ENCODE measurements at places on chromosomes 7 and 10.

DNA sequence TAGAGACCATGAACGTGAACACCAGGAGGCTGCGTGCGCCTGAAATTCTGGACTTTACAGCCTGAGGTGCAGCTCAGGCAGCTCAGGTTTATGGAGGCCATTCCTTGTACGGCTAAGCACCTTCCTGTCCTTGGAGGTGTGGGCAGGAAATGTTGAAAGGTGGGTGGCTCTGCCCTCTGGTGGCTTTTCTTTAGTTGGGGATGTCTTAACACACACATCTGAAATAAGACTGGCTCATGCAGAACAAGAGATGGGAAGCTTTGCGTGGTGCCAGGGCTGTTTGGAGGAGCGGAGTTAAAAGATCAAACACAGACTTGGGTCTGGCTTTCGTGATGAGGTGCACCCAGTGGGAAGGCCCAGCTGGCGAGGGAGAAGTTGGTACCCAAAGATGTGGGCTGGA lies 64.1 kb downstream of the DOCK1 start:
- no peak for DNase-seq

GRCh38 chr10:25701652-25702051 lies 232.4 kb upstream of the MYO3A start:
- no peak for DNase-seq

GRCh38 chr7:83347945-83348444 lies 185.3 kb upstream of the PCLO start:
- DNase-seq, result no peak

DNA sequence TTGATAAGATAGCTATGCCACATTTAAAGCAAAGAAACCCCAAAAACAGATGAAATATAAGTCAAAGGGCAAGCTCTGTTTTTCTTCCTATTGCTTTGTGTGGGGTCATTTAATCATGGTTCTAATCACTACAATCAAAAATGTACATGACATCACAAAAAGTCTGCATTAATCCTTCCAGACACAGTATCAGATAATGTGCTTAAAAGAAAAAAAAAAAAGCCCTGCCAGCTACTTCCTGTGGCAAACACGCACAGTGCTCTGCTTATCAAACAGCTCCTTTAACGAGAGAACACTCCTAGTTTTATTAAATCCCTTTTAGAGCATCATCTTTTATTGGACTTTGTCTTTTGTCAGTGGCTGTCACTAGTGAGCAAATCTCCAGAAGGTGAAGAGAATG lies 1005.8 kb downstream of the GATA3 start:
- DNase-seq, result no peak

DNA sequence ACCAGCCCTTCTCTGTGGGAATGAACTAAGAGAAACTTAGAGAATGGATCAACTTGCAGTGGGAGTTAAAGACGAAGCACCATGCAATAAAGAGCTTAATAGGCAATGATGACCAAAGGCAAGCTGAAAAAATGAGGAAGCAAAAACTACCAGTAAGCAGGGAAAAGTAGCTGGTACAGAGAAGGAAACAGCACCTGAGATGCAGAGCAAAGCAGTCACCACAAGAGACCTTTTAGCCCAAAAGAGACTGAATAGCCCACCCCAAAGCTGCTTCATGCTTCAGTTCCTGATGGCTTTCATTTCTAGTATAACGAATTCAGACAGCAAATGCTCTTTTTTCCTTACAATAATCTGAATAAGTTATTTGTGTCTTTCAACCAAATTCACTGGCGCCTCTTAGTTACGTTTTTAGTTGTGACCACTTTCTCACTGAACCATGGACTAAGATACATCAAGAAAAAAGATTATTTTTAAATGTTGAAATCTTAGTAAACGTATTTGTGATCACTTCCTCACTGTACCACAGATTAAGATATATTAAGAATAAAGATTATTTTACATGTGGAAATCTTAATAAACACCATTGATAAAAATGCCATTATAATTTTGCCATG lies 76.0 kb downstream of the USP6NL start:
- DNase-seq, result no peak

- no peak for DNase-seq
Measured at GRCh38 chr7:50416527-50417182, 33.5 kb downstream of the FIGNL1 start.

- DNase-seq, result no peak
Measured at GRCh38 chr7:70925411-70926115, 206.4 kb upstream of the GALNT17 start.

- no peak for DNase-seq
Measured at GRCh38 chr10:82462910-82463551, 588.0 kb downstream of the NRG3 start.

DNA sequence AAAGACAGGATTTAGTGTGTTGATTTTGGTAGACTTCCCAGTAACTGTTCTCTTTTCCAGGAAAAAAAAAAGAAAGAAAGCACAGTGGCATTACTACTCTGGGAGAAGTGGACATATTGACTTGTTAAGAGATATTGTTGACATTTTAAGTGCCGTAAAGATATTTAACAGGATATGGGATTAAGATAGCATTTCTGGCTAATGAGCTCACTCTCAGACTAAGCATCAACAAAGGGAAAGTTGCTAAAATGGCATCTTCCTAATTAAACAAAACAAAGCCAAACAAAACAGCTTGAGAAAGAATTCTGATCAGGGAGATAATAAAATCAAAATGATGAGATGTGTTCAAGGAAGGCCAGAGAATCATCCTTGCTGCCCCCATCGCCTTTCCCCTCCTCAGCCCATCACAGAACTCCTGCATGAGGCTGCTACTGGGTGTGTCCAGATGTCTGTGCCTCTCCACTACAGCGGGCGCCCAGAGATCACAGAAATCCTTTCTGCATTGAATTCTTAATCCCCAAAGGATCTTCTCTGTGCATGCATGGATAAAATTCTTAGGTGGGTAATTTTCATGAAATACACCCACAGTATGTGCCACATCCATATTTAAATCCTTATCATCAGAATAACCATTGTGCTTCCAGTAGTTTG lies 270.5 kb downstream of the POU6F2 start:
- no peak for DNase-seq

- DNase-seq, result no peak
Measured at GRCh38 chr7:50835156-50835555, 52.5 kb upstream of the GRB10 start.

- no peak for DNase-seq
Measured at GRCh38 chr10:80461208-80462183, 7.4 kb downstream of the TSPAN14 start.

- no peak for DNase-seq
Measured at GRCh38 chr7:157614457-157615020, 277.7 kb downstream of the DNAJB6 start.

DNA sequence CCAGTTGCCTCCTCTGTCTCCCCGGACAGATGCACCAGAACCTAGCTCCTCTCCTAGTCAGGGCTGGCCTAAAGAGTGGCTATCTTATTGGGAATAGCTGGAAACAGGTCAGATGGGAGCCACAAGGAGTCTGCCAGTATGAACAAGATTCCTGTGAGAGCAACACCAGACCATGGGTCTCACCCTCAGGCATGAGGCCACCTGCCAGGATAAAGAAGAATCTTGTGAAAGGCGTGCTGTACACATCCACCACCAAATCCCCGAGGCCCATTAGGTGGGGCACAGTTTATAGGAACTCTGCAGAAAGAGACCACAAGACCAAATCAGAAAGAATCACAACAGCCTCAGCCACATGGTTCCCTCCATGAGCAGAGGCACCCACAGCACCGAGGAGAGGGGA lies 325.9 kb downstream of the TNS3 start:
- no peak for DNase-seq

GRCh38 chr7:108618056-108618455 lies 48.4 kb downstream of the DNAJB9 start:
- DNase-seq, result no peak

GRCh38 chr10:25048450-25048849 lies 32.0 kb downstream of the THNSL1 start:
- DNase-seq, result no peak

DNA sequence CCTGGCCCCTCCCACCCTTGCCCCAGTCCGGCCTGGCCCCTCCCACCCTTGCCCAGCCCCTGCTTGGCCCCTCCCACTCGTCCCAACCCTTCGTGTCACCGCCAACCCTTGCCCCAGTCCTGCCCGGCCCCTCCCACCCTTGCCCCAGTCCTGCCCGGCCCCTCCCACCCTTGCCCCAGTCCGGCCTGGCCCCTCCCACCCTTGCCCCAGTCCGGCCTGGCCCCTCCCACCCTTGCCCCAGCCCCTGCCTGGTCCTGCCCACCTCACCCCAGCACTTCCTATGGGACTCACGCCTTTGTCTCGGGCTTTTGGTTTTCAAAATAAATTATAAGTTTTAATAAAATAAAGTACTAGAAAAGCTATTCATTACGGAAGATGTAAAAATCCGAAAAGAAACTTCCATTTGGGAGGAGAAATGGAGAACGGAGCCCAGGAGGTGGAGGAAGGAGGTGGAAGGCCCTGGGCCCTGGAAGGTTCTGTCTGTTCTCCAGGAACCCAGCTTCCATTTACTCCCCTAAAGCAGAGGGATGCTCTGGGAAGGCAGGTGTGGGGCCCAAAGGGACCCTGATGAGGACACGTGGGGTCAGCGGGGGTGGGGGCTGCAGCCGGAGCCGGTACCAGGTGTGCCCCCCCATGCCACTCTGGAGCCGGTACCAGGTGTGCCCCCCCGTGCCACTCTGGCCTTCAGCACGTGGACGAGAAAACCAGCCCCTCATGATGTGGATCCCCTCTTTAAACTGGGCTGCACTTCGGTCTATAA lies 52.2 kb downstream of the PWWP2B start:
- no peak for DNase-seq

DNA sequence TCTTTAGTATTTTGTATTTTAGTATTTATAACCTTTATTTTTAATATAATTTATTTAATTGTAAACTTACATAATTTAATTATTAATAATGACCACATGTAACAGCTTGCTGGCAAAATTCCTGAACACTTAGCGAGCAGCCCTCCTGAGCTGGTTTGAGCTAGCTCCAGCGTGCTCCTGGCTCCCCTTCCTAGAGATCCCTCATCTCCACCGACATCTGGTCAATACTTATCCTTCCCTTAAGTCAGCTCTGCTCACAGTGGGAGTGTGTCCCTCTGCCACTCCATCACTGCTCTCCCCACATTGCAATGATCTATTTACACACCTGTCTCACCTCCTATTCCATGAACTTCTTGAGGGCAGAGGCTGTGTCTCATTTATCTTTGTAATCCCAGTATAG lies 20.6 kb upstream of the TBXAS1 start:
- no peak for DNase-seq

- no peak for DNase-seq
Measured at GRCh38 chr7:116172353-116172752, 38.0 kb upstream of the TES start.

GRCh38 chr7:65411249-65411648 lies 37.6 kb downstream of the ZNF92 start:
- DNase-seq, result no peak

DNA sequence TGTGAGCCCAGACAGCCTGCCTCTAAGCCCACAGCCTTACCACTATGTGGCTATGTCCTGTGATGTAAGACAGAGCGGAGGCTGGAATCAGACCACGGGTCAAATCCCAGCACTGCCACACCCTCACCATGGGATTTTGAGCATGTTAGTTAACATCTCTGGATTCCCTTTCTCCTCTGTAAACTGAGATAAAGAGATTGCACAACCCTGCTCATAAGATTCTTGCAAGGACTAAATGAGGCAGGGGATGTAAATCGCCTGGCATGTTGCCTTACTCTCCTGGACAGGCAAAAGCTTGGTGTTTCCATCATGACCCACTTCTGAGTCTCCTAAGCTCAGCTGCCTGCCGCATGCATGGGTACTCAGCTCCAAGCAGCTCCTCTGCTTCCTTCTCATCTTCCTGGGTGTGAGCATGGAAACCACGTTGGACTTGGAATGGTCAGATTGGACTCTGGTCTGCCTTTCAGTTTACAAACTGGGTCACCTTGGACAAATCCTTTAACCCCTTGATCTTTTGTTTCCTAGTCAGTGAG lies 41.3 kb upstream of the MTURN start:
- no peak for DNase-seq

DNA sequence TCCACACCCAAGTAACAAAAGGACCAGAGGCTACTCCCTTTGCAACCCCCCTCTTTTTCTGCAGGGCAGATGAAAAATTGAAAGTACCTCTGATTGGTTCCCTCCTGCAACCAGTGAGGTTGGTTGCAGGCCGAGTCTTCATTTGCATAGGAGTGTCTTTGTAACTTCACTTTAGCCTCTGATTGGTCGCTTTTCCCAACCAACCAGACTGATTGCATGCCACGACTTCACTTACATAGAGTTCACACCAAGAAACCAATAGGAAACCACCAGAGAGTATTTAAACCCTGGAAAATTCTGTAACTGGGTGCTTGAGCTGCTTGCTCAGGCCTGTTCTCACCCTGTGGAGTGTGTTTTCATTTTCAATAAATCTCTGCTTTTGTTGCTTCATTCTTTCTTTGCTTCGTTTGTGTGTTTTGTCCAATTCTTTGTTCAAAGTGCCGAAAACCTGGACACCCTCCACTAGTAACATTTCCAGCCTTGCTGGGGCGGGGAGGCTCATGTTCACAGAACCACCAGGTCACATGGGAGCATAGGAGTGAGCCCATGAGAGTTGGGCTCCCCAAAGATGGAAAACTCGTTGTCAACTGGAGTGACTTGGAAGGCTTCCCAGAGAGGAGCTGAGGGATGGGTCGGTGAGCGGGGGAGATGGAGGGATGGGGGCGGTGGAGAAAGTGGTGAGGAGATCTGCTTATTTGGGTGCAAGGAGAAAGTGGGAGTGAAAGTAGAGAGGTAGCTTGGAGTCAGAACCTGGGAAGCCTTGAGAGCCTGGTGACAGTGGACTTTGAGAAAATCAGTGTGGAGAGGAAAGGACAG lies 223.6 kb downstream of the GFRA1 start:
- no peak for DNase-seq

- DNase-seq, result no peak
Measured at GRCh38 chr10:124688889-124689670, 55.1 kb downstream of the FAM53B start.

Data from nucleus accumbens (tissue), 56 donors.